ENCODE measurements at places on chromosomes 6 and 20. TPM values are rescaled to one million over a fixed set of nuclear protein-coding genes. Genes with fewer than 3 reads are reported as not detected.

GRCh38 chr6:170043881-170044790 lies 246.7 kb downstream of the DLL1 start:
- DNase-seq = no peak

GRCh38 chr6:2376429-2377355 lies 131.3 kb upstream of the GMDS start:
- DNase-seq = no peak

GRCh38 chr20:36181934-36182603 lies 27.5 kb downstream of the EPB41L1 start:
- no peak for DNase-seq

DNA sequence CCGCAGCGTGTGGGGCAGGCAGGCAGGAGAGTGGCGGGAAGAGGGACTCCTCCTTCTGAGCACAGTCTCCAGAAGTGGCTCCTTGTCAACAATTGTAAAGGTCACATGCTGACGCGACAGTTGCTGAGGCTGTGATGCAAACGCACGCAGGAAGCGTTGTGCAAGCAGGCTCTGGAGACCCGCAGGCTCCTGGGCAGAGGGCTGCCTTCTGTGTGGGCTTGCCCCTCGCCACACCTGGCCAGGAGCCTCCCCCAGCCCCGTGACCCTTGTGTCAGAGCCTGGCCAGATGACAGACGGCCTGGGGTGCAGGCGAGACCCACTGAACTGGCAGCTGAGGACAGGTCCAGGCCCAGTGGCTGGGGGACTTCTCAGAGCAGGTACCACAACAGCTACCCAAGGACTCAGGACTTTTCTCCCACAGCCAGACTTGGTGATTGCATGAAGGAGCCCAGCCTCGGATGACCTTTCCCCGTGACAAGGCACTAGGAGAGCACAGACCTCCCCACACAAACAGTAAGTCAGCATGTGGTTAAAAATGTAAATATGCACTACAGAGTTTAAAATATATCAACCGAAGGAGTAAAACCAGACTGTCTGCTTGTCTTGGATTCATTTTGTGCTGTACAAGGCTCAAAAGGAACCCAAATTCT lies 222.1 kb upstream of the RREB1 start:
- DNase-seq = no peak

- DNase-seq = no peak
Measured at GRCh38 chr6:105029581-105029980, 72.7 kb downstream of the LIN28B start.

GRCh38 chr20:48404598-48404997 lies 423.2 kb downstream of the PREX1 start:
- no peak for DNase-seq

DNA sequence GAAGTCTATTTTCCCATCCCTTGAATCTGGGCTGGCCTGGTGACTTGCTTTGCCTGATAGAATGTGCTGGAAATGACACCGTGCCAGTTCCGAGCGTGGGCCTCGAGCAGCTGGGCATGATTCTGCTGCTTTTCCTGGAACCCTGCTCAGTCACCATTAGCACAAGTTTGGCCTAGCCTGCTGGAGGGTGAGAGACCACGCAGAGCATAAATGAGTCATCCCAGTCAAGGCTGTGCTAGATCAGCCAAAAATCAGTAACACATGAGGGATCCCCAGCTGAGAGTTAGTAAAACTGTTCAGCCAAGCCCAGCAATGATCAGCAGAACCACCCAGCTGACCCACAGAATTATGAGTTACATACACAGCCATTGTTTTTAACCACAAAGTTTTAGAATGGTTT lies 74.8 kb upstream of the TOP1 start:
- no peak for DNase-seq

- no peak for DNase-seq
Measured at GRCh38 chr6:143146186-143146851, 85.6 kb downstream of the AIG1 start.

DNA sequence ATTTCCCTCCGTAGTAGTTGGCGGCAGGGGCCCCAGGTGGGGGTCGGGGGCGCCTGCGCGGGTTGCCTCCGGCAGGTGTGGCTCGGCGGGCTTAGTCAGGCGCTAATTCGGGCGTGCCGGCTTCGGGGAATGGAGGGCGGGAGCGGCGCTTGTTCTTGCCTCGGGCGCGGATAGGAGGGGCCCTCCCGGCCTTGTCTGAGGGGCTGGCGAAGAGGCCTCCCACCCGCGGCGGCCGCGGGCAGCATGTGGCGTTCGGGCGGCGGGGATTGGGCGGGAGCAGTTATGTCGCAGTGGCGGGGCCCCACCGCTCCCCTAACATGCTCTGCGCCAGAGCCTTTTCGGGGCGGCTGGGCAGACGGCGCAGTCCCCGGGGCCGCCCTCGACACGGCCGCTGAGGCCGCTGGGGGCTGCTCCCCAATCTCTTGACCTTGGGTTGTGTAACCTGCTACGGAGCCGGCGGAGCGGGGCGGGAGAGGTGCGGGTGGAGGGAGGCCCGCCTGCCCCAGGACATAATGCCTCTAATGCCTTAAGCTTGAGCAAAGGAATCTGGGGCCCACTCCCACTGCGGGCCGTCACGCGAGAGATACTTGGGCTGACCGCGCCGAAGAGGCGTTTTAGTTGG lies 1.1 kb downstream of the AMD1 start:
- DNase-seq = no peak

- no peak for DNase-seq
Measured at GRCh38 chr6:15843226-15843625, 180.4 kb upstream of the DTNBP1 start.

GRCh38 chr6:29673161-29673560 lies 7.8 kb downstream of the ZFP57 start:
- DNase-seq = no peak

GRCh38 chr6:46022106-46022948 lies 6.7 kb upstream of the CLIC5 start:
- no peak for DNase-seq

The SLC12A5 gene
- 0.19 TPM for total RNA-seq

The KCNG1 gene
- total RNA-seq = not detected

The SALL4 gene
- 0.09 TPM for total RNA-seq

The ZNF335 gene
- 29.1 TPM for total RNA-seq

The BEND3 gene
- total RNA-seq = 8.5 TPM

The GHRH gene
- not detected for total RNA-seq

The ANGPT4 gene
- total RNA-seq = 5.4 TPM

The PEX3 gene
- total RNA-seq = 14.2 TPM

Measured in omental fat pad (tissue), 4 donors.